Activated CD8-positive, alpha-beta memory T cell treated with anti-CD3 and anti-CD28 coated beads for 48 hours (primary cell): ENCODE measurements at places on chromosomes 7 and 10.

DNA sequence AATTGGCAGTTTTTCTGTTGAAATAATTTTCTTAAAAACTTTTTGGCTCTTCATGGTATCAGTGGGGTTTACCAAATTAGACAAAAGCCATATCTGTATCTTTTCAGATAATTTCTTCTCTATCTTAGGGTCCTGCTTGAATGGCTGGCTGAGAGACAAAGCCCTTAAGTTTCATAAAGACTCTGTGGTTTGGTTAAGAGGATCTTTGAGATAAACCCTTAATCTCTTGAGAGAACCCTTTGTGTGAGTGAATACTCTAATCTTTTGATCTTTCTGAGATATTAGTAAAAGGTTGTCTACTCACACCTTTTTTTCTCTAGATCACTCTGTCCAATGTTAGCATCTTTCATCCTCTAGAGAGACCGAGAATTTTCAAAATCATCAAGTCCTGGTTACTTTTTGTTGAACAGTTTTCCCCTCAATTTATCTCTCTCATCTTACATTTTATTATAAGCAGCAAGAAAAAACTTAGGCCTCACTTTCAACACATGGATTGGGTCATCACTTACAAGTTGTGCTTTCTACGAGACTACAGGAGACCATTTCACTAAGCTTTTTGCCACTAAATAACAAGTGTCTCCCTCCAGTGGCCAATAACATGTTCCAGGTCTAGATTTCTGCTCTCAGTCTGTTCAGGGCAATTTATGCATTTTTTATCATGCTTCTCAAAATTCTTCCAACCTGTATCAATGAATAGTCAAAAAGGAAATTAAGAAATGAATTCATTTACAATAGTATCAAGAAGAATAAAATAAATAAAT is 28.4 kb downstream of the DNAJC9 start:
- DNase-seq = no peak

GRCh38 chr10:71555087-71555723 is 158.5 kb downstream of the CDH23 start:
- no peak for DNase-seq

DNA sequence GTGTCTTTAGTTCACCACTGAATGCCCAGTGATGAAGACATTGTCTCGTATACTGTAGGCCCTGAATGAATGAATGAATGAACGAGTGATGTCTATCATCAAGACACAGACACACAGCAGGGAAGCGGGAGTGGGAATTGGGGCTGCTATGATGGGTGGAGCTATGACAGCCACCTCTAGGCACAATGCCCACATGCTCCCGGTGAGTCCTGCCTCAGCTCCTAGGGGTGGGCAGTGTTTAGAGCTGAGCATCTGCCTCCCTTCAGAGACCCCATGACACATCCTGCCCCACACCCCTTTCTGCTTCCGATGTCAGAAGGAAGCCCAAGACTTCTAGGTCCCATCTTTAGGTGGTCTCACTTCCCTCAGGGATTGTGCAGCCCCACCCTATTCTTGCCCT is 714.1 kb downstream of the PARD3 start:
- no peak for DNase-seq

GRCh38 chr10:17712053-17712452 is 39.9 kb upstream of the TMEM236 start:
- DNase-seq = no peak

DNA sequence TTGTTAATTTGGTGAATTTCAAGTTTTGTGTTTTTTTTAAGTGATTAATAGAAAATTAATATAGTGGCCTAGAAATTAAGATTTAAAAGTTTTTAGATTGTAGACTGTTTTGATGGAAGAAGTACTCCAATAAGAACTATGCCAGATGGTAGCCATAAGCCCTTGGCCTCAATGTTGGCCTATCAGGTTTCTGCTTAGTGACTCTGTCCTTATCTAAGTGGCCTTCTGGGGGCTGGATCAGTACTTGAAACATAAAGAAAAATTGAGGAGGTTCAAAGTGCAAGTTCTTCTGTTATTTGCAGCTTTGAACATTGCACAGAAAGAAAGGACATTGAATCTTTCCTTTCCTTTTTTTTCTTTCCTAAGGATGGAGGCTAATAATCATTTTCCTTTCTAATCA is 9.9 kb downstream of the CCDC126 start:
- DNase-seq = no peak

GRCh38 chr7:10767771-10768170 is 205.9 kb upstream of the PHF14 start:
- no peak for DNase-seq
